T-helper 17 cell (primary cell): ENCODE measurements at places on chromosomes 7 and 10.

- DNase-seq: no peak
These were observed at the start of gene SORCS1 for GRCh38 chr10:107163881-107164861. Gene SORCS1, minus strand, starts transcription at chr10:107164706.

DNA sequence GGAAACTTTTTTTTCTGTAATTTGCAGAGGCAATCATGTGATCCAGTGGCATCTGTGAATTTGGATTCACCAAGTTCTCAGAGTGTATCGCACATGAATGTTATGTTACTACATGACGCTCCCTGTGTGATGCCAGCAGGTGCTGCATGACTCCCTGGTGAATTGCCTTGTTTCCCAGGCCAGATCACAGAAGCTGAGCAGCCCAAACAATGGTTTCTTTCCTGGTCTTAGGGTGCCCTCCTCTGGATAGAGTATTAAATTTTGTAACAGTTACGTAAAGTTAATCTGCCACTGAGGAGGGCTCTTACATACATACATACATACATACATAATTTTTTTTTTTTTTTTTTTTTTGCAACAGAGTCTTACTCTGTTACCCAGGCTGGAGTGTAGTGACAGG lies 3.6 kb downstream of the ZSCAN21 start:
- no peak for DNase-seq

DNA sequence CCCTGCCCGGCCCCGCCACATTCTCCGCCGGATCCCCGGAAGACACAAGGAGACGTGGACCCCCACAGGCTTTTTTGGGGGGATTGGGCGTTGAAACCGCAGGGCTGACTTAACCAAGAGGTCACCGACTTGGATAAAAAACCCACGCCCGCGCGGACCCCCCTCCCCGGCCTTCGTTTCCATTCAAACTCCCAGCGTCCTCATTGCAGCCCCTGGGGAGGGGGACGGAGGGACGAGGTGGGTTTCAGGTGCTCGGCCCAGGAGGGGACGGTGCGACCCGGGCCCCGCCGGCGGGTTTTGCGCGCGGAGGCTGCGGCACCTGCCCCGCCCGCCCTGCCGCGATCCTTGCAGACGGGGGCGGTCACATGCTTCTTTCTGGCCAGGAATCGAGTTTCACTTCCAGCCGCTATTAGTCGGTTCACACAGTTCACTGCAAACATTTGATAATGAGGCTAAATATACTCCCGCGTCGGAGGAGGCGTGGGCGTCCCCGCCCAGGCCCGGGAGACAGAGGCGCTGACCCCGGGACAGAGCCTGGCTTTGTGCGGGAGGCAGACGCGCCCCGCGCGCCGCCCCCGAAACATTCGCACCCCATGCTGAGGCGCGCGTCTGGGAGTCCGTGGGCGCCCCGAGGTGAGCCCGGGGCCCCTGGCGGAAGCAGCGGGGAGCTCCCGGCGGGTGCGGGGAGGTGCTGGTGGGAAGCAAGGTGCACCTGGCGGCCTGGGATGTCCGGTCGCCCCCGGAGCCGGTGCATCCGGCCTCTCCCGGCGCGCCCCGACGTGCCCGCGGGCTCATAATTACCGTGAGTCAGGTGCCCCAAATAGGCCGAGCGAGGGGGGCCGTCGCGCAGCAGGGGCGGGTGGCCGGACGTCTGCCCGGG lies 2.7 kb upstream of the PDGFA start:
- DNase-seq: no peak

- DNase-seq: no peak
These were observed 92.9 kb downstream of the CPED1 start for GRCh38 chr7:121081327-121081936.

DNA sequence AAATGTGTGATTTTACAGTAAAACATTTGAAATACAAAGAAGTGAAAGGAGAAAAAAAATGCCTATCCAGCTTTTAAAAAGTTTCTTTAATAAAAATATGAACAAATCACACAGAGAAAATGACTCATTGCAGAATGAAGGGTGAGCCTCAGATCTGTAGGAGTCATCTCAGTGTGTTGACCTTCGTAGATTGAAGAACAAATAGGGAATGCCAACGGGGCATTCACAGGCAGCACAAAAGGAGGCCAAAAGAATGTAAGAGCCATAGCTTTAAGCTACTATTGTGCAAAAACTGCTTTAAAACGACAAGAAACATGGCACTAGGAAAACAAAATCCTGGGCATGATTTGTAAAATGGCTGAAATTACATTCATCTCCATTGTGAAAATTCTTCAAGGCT lies 782.7 kb upstream of the CELF2 start:
- no peak for DNase-seq

DNA sequence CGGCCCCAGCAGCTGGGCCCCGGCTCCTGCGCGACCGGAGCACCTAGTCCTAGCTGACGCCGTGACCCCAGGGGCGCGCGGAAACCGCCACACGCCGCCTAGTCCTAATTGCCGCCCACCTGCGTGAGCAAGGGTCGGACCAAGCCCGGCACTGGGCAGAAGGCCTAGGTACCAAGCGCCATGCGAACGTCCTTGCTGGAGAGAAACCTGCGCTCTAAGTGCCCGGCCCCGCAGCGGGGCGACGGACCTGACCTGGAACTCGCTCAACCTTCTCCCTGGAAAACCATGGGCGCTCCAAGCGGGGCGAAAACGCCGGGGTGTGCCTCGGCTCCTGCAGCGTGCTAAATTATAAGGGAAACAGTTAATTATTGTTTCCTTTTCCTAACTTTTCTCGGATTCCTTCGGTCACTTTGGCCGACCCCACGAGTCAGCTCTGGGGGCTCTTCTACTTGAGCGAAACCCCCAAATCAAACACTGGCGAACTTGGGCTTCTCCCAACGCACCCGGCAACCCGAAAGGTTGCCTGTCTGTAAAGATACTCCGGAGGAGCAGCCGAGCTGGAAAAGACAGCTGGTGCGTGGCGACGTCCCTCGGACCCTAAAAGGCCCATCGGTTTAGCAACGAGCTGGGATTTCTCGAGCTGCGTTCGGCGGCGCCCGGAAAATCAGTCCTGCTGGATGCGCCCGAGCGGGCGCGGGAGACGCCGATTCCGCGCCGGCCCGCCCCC lies 5.3 kb upstream of the EBF3 start:
- DNase-seq: no peak

DNA sequence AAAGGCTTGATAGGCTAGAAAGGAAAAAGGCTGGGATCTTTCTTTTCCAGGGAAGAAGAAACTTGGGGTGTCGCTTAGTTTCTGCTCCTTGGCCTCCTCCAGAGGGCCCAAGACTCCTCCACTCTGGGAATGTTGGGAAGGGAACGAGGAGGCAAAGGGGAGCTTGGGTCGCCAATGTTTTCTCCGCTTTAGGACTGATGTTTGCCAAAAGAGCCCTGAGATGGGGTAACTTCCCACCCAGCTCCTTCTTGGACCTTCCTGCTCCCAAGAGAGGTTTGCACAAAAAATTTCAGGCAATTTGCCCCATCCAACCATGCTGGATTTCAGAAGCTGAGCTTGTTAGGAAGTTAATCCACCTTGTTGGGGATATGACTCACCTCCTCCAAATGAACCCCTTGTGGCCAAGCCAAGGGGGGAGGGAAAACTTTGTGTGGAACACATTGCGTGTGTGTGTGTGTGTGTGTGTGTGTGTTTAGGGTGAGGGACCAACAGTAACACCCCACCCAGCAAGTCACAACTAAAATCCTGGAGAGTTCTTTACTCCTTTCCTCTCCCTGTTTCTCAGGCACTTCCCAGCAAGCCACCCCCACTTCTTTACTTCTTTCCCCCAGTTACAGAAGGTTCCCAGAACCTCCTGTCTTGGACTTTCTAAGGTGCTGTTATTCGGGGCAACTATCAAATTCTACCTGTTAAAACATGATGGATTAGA lies 8.7 kb upstream of the HOXA2 start:
- DNase-seq: no peak

DNA sequence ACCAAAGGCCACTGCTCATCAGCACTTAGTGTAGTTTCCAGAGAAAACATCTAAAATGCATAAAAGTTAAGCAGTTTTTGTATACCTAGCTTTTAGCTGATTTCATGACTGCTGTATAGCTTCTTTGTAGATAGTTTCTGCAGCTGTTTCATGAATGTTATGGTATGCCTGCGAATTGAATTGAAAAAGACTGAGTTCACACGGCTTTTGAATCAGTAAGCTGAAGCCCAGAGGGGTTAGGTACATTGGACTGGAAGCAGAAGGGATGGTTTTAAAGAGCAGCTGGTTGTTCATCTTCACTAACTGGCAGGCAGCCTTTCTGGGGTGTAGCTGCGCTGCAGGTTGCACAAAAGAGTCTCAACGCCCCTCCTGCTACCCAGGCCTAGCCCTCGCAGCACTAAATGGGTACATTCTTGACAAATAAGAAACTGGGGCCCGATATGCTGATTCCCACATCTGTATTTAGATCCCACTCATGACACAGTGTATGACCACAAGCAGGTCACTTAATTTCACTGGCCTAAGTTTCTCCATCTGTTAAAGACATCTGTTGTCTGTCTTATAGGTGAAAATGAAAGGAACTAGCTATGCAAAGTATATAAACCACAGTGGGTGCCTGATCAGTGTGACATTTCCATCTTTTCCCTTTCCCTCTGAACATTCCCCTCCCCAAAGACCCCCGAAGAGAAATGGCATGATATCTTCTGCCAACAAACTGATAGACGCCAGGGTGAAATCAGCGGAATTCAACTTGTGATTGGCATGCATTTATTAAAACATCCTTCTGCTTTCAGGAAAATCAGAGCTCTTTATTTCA lies 85.9 kb upstream of the AGBL3 start:
- no peak for DNase-seq

GRCh38 chr7:5479941-5480517 lies 56.4 kb upstream of the TNRC18 start:
- DNase-seq: no peak

DNA sequence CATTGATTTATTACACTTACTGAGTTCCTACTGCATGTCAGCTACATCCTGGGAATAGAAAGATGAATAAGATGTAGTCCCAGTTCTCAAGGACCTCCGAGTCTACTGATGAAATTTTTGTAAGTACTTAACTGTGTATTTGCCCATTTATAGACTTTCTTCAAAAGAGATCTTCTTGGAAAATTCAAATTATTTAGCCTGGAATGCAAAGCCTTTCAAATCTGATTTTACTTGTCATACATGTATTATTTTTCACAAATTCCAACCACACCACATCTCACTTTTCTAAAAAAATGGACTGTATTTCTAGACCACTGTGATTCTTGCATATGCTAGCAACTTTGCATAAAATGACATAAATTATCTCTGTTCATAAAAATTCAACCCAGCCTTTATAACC lies 581.3 kb downstream of the ATRNL1 start:
- no peak for DNase-seq

GRCh38 chr7:115260381-115260780 lies 338.5 kb downstream of the MDFIC start:
- DNase-seq: no peak

GRCh38 chr7:28554802-28555471 lies 142.6 kb downstream of the CREB5 start:
- no peak for DNase-seq

DNA sequence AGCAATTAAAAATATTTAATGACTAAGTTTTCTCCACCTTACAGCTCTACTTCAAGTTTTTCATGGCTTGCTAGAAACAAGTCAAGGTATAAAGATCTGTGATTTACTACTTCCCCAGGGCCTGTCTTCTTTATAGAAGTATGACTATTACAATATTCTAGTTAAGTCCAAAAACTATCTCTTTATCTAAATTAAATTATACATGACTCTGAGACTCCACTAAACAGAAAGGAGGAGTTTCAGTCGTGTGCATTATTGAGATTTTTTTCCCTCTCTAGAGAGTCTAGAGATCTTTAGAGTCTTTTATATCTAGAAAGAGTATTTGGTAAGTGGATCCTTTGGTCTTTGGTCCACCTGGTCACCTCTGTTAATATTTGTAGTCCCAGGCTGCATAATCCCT lies 100.7 kb downstream of the SEMA3E start:
- DNase-seq: no peak

DNA sequence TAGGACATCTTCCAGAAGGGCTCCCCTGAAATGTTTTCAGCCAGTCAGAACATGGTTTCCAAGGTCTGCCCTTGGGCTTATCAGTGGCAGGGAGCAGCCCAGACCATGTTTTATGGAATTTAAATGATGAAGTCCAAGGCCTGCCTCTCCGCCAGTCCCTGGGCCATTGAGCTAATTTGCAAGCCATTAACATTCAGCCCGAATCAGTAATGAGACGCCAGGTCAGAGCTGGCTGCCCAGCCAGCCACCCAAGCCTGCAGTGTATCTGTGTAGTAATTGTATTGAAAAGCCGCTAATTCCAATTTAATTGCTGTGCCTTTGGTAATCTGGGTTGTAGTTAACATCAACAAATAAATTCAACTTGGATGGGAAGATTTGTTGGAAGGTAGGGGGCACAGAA lies 131.4 kb downstream of the PAXIP1 start:
- no peak for DNase-seq

GRCh38 chr10:127911218-127911866 lies 4.4 kb downstream of the PTPRE start:
- no peak for DNase-seq

- no peak for DNase-seq
These were observed 220.3 kb downstream of the EBF3 start for GRCh38 chr10:129743738-129744133.

DNA sequence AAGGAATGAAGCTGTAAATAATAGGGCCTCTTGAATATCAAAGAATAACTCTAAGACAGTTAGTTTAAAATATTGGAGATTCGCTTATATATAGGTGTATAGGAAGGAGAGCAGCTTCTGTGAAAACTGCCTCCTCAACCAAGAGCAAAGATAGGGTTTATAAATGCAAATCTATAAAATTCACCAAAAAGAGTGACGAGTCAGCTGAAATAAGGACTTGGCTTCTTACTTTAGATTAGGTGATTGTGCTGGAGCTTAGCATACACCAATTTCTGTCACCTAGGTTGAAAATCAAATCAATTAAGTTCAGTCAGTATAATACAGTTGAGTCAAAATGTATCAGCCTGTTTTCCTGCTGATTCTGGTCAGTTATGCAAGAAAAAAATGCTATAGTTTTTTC lies 113.8 kb upstream of the SGCE start:
- no peak for DNase-seq

GRCh38 chr10:79378647-79379511 lies 31.6 kb downstream of the PPIF start:
- DNase-seq: no peak

GRCh38 chr7:24830440-24831050 lies 73.3 kb upstream of the GSDME start:
- no peak for DNase-seq

DNA sequence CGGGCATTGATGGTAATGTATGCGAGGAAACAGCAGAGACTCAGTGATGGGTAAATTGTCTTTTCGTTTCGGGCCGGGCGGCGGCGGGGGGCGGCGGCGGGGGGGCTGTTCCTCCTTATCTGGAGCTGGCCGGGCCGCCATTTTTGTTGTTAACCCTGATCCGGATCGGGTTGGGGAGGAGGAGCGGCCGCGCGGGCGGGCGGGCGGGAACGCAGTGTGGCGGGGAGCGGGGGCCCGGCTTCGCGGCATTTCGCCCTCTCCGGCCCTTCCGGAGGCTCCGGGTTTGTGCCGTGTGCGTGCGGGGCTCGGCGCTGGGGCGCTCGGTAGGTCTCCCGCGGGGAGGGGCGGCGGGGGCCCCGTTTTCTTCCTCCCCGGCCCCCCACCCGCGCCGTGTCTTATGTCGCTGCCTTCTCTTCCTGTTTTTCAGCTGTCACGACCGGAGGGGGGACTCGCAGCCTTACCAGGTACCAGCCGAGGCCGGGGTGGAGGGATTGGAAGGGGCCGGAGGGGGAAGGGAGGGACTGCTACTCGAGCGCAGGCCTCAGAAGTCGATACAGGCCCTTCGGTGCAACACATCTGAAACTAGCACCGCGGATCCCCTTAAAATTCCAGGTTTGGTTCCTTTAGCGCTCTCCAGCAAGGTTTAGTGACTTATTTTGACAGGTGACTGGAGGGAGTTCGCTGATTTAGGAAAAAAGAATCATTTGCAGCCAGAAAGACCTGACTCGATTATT lies 820 bp downstream of the WAC start:
- DNase-seq: peak; percentile 61

- peak; percentile 9 for DNase-seq
These were observed 432 bp downstream of the TMEM248 start for GRCh38 chr7:66921396-66921917.
